ENCODE measurements at places on chromosomes 11 and 22. TPM values are rescaled to one million over a fixed set of nuclear protein-coding genes. Genes with fewer than 3 reads are reported as not detected.

KRTAP5-6 gene
- not detected for total RNA-seq

EXPH5 gene
- total RNA-seq, result 36.3 TPM

CARD18 gene
- not detected for total RNA-seq

HYLS1 gene
- 12.2 TPM for total RNA-seq

MOV10L1 gene
- not detected for total RNA-seq

NLRP10 gene
- 1.6 TPM for total RNA-seq

MMP7 gene
- 1.3 TPM for total RNA-seq

FIBIN gene
- total RNA-seq, result not detected

GPHA2 gene
- 2.1 TPM for total RNA-seq

FADD gene
- total RNA-seq, result 47.8 TPM

CYB5R2 gene
- 16.7 TPM for total RNA-seq

GLYATL1 gene
- total RNA-seq, result not detected

NLRP6 gene
- total RNA-seq, result not detected

ACR gene
- total RNA-seq, result not detected

TRIM5 gene
- 20.5 TPM for total RNA-seq

FGF4 gene
- not detected for total RNA-seq

FLRT1 gene
- 0.25 TPM for total RNA-seq

RBFOX2 gene
- 81.7 TPM for total RNA-seq

SSTR3 gene
- total RNA-seq, result not detected

GRM5 gene
- not detected for total RNA-seq

KDM4D gene
- total RNA-seq, result 0.85 TPM

PRRG4 gene
- 11.5 TPM for total RNA-seq

ROBO3 gene
- 1.3 TPM for total RNA-seq

TUB gene
- not detected for total RNA-seq

TEX54 gene
- not detected for total RNA-seq

SPA17 gene
- 15.7 TPM for total RNA-seq

YPEL1 gene
- total RNA-seq, result 8.3 TPM

MN1 gene
- 9.1 TPM for total RNA-seq

CNTN5 gene
- total RNA-seq, result not detected

C11orf42 gene
- total RNA-seq, result not detected

IFT27 gene
- 84.2 TPM for total RNA-seq

GLB1L3 gene
- total RNA-seq, result not detected

ADM2 gene
- total RNA-seq, result 10.5 TPM

NAV2 gene
- total RNA-seq, result 23.3 TPM

CCDC34 gene
- total RNA-seq, result 33.6 TPM

MMP8 gene
- not detected for total RNA-seq

PSMD13 gene
- total RNA-seq, result 143 TPM

FOLR2 gene
- total RNA-seq, result not detected

SCARF2 gene
- 1.7 TPM for total RNA-seq

PANX3 gene
- total RNA-seq, result not detected
